Hepatocyte (in vitro differentiated cells): ENCODE measurements at places on chromosomes 4 and X. TPM values are rescaled to one million over a fixed set of nuclear protein-coding genes. Genes with fewer than 3 reads are reported as not detected.

DNA sequence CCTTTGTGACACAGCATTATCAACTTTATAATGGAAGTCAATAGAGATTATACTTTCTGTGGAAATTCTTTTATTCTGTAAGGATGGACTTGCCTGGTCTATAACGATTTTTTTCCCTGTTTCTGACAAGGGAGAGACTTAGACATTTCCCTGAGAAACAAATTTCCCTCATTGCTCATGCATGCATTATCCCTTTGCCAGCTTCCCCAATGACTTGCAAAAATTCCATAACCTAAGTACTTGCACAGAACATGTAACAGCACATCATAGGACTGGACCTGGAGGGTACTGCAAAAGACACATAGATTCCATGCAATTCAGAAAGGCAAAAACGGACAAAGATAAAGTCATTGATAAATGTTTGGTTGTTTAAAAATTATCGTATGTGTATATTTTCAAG lies 166.7 kb downstream of the FHIP1A start:
- no peak for DNase-seq

Gene TDO2
- 91.4 and 149 TPM in 2 replicates for polyA plus RNA-seq

Gene GPM6B
- polyA plus RNA-seq = 6.8 and 10.2 TPM in 2 replicates

DNA sequence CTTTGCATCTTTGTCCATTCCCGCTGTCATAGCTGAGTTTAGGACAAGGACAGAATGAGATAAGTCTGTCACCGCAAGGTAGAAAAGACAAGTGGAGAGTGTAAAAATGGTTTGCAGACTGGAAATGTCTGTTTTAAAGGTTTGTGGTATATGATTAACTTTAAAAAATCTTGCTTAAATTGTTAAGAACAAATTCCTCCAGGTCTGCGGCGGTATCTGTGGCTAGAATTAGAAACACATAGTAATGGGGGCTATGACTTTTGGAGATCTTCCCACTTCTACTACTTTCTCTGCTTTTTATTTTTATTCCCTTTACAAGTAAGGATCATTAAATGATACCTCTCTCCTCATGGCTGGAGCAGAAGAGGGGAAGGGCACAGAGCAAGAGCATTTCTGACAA lies 92.2 kb downstream of the MID1IP1 start:
- DNase-seq = no peak

- DNase-seq = no peak
These were observed 389.6 kb upstream of the MAOA start for GRCh38 chrX:43266487-43266886.

DNA sequence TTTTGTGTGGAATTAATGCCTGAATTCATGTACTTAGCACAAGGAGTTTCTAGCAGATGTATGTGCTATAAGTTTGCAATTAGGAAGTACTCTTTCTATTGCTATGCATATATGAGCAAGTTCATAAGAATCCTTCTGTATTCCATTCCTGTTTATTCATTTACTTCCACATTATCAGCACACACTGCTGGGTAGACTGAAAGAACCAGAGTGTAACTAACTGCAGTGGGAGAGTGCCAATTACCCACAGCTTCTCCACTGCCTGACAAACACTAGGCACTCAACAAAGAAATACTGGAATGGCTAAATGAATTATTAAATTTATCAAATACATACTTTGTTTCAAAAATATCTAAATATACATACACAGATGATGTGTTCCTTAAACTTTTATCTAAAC lies 219.6 kb downstream of the CAMK2D start:
- DNase-seq = no peak
